ENCODE measurements at places on chromosomes 7 and 10.

DNA sequence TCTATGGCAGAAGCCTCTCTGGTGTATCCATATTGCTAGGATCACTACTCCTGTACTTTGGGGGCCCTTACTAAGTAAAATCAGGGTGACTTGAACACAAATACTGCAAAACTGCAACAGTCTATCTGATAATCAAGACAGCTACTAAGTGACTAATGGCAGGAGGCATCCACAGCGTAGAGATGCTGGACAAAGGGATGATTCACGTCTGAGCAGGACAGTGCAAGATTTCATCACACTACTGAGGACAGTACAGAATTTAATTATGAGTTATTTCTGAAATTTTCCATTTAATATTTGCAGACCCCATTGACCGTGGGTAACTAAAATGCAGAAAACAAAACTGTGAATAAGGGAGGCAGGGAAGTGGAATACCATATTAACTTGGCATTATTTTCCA lies 10.4 kb downstream of the CUL2 start:
- DNase-seq: no peak

GRCh38 chr10:14625192-14625631 lies 149.5 kb downstream of the FAM107B start:
- DNase-seq: no peak

- DNase-seq: no peak
Observed at GRCh38 chr7:136947347-136947746, 78.9 kb downstream of the CHRM2 start.

DNA sequence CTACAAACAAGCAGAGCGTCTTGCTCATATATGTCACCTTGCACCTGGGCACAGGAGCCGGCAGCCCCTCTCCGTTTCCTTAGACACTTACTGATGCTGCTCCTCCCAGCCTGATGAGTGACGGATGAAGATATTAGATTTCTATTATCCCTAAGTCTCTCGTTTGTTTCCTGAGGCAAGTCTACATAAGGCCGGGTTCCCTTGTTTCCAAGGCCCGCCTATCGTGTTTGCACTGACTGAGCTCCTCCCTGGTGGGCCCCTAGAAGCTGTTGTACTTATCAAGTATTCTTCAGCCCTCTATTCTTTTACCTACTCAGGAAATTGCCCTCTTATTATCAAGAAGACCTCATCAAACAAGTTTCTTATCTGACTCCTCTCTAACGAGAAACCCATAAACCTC lies 18.5 kb downstream of the SH3PXD2A start:
- peak; percentile 60 for DNase-seq

DNA sequence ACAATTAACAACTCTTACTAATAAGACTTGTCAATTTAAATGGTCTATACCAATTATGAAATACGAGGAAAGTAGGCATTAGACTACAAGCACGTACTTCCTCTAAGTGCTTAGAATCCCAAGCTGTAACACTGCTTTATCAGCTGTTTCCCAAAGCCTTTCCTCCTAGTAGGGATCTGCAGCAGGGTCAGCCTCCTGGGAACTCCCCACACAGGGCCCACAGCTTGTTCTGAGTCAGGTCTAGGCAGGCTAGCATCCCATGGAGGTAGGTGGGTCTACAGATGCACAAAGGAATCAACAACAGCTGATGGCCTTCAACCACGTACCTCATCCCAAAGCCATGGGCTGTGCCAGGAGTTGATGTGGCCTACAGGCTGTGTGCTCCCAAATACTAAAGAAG lies 14.7 kb downstream of the MMS19 start:
- no peak for DNase-seq

DNA sequence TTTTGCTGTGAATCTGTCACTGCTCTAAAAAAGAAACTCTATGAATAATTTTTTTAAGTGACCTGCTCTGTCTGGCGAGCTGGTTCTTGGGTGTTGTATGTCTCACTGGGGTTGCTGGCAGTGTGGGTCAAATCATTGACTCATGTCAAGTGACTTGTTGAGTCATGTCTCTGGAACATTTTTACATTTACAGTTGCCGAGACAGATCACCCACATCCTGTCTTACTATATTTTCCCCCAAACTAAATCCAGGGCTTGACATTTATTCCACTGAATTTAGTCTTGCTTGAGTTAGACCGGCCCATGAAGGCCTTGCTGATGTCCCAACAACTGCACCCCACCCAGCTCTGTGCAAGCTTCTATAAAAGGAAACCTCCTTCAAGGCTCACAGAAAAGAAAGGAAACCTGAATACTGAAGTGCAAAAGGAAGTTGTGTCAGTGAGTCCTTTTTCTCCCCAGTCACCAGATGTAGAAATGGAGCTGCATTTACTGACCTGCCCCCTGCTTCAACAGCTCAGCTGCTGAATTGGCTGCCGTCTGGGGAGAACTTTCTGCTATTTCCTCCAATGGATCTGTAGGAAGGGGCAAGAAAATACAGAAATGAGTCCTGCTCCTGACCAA lies 290.3 kb downstream of the TNS3 start:
- no peak for DNase-seq

GRCh38 chr7:44762726-44763522 lies 14.3 kb downstream of the ZMIZ2 start:
- no peak for DNase-seq

DNA sequence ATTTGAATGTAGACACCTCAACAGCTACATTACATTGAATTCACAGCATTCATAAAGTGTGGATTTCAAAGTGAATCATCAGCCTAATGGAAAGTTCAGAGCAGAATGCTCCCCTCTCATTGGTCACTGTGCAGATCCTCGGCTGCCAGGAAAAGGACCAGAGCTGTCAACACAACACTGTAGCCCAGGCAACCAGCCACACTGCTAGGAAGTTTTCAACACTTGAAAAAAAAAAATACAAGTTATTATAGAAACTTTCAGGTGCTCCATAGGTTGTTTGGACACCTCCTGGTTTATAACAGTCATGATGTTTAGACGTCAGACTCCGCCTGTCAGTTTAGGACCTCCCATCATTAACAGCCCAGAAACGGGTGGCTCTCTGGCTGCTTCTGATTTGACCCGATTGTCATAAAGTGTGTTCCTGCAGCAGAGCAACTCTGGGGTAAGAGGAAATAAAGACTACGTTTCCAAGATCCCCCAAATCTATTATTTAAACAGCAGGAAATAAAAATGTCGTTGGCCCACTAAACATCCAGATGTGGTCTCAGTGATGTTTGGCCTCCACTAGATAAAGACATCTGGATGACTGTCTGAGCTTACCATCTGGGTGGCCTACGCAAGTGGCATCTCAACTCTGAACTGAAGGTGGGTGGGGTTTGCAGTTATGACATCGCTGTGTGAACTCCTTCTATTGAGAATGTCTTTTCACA lies 117.4 kb downstream of the CABCOCO1 start:
- peak; percentile 80 for DNase-seq

DNA sequence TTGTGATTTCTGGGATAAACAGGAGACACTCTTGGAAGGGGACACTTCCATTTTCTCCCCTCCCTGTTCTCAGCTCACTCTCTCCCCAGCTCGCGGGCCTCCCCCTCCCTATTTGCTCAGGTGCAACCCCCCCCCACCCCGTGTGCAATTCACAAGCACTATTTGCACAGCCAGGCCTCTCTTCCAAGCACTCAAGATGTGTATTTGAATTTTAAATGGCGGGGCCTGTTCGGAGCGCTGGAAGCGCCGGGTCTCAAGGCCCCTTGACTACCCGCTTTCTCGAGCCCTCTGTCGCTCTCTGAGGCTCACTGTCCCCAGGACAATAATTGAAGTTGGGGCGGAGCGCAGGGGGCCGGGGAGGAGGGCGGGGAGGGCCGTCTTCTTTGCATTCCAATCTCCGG lies 7.8 kb downstream of the SHH start:
- no peak for DNase-seq

DNA sequence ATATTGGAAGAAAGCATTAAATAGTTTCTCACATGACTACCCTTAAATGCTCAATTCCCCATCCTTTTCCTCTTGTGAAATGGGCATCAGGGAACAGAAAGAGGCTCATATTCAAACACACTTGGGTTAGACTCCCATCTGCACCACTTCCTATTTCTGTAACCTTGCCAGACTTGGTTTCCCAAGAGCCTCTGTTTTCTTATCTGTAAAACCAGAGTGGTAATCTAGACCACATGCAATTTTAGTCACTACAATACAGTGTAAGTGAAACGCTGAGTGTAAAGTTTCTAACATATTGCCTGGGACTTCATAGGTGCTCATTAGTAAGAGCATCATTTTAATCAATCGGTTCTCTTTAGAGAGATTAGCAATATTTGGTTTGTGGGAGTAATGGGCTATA lies 136.3 kb downstream of the SORCS1 start:
- no peak for DNase-seq

- no peak for DNase-seq
Observed at GRCh38 chr7:93821463-93821862, 69.1 kb downstream of the TFPI2 start.

- DNase-seq: peak; percentile 82
Observed at GRCh38 chr10:78805176-78805575, 263.6 kb upstream of the ZMIZ1 start.

DNA sequence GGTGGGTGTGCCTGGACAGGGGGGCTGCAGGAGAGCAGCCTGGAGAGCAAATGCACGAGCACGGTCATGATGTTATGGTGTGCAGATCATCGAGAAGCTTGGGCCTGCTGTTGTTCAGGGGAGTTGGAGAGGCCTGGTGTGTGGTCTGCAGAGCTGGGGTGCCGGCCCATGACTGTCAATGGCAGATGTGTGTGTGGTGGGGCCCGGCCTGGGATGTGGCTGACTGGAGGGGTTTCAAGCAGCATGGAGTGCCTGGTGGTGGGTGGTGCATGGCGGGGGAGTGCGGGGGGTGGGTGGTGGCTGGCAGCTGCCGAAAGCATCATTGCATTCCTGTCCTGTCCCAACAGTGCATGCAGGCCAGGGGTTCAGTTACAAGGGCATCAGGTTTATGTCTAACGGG lies 122.6 kb downstream of the DOCK1 start:
- DNase-seq: no peak

- no peak for DNase-seq
Observed at GRCh38 chr10:359093-359492, 223.8 kb downstream of the ZMYND11 start.

GRCh38 chr7:2587778-2588177 lies 29.0 kb downstream of the IQCE start:
- DNase-seq: no peak

GRCh38 chr7:28656529-28656928 lies 244.2 kb downstream of the CREB5 start:
- no peak for DNase-seq

DNA sequence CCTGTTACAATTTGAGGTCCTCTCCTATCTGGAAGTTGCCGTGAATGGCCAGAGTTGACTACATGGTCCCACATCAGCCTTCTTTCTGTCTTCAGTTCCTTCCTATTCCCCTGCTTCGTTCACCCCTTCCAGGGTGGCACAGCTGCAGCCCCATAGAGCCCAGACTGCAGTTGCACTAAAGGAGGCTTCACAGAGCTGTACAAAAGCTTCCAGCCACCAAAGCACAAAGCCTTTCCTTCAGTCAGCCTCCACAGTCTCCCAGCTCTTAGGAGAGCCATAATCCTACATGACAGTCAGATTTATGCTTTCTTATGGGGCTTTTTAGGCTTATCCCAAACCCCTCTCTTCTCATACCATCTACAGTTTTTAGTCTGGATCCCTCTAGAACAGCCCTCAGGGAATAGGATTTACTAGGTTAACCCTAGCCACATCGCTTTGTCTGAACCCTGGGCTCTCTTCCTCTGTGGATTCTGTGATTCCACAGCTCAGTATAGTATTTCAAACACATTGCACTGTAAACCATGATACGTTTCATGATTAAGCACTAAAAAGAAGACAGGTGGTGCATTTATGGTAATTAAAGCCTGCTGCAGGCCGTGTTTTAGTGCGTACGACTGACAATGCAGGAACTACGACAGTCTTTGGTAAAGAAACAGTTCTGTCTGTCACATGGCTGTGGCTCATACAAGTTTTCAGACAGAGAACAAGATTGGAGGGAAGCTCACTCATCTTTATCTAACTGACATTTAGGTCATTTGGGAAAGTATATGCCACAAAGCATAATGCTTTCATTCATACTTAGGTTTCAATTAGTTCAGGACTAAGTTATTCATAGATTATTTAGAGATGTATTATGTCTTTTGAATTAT lies 208.3 kb upstream of the KMT2E start:
- no peak for DNase-seq

DNA sequence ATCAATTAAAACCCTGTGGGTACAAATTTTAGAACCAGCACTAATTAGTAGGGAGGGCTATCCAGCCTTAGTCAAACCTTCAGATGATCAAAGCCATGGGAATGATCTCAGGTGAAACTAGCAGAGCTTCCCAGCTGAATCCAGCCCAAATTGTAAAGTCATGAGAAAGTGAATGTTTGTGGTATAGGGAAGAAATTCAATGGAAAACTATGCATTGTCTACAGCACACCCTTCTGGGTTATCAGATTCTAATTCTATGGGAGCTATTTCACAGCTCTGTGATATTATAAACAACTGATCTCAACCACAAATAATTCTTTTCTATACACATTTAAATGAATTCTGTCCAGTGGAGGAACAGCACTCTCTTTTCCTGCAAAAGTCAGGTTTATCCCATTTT lies 24.6 kb upstream of the BMPER start:
- DNase-seq: no peak

DNA sequence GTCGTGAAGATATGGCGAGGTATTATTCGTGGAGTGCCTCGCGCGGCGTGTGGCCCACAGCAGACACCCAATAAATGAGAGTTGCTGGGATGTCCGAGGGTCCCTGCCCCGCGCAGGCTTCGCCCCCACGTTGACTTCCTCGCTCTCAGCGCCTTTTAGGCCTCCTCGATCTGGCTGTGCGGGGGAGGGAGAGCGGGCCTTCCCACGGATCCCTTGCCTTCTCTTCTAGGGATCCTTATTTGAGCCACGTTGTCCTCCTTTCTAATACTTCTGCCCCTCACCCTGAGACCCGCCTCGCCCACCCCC lies 660 bp downstream of the VCL start:
- no peak for DNase-seq

DNA sequence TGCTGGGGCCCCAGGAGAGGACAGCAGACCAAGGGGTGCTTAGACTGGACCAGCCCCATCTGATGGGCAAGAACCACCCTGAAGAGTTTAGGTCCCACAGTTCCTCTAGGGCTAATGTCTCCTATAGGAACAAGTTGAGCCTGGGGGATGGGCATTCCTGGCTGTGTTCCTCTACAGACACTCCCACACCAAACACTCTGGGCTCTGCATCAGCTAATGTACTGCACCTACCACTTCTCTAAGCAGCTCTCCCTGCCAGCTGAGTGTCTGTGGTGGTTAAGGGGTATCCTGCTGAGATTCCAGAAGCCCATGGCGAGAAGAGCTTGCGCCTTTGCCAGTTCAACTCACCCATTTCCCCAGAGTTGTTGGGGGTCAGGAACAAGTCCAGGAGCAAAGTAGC lies 284.1 kb upstream of the CSTF2T start:
- DNase-seq: no peak

- DNase-seq: peak; percentile 55
Observed at GRCh38 chr7:44283381-44284211, 41.8 kb downstream of the CAMK2B start.

DNA sequence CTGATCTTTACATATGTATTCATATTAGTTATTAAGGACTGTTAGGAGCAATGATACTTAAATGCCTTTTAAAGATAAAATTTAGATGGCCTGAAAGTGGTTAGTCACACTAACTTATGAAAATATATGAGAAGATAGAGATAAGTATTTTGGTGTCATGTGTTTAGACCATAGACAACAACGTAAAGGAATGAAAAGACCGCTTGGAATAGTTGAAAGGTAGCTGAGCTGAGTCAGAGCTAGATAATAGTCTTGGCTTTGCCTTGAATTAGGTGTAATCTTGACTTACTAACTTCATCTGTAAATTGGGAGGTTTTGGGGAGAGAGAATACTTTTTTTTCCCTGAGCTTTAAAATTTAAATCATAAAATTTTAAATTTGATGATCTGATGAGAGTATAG lies 127.0 kb downstream of the LYZL1 start:
- no peak for DNase-seq

- DNase-seq: no peak
Observed at GRCh38 chr7:84218681-84219080, 24.1 kb upstream of the SEMA3A start.

All from coronary artery (tissue), 2 donors.